ENCODE measurements at places on chromosomes 4 and X.

DNA sequence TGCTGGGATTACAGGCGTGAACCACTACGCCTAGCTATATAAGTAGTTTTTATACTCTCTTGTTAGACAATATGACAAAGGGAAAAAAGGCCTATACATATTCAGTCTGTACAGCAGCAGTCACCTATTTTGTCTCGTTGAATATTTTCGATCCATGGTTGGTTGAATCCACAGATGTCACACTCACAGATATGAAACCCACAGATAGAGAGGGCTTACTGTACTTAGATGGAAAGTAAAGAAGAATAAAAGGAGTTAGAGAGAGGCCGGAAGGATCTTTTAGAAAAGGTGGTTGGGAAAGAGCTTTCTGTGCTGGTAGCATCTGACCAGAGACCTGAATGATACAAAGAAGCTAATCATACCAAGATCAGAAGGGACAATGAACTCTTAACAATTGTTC is 38.3 kb upstream of the SPINK2 start:
- DNase-seq = no peak

- no peak for DNase-seq
Measured at GRCh38 chr4:165592386-165592785, 213.6 kb downstream of the CPE start.

GRCh38 chr4:142416711-142417275 is 429.3 kb downstream of the INPP4B start:
- DNase-seq = peak; percentile 22

GRCh38 chrX:48540028-48540375 is 488 bp downstream of the TBC1D25 start:
- DNase-seq = peak; percentile 72

DNA sequence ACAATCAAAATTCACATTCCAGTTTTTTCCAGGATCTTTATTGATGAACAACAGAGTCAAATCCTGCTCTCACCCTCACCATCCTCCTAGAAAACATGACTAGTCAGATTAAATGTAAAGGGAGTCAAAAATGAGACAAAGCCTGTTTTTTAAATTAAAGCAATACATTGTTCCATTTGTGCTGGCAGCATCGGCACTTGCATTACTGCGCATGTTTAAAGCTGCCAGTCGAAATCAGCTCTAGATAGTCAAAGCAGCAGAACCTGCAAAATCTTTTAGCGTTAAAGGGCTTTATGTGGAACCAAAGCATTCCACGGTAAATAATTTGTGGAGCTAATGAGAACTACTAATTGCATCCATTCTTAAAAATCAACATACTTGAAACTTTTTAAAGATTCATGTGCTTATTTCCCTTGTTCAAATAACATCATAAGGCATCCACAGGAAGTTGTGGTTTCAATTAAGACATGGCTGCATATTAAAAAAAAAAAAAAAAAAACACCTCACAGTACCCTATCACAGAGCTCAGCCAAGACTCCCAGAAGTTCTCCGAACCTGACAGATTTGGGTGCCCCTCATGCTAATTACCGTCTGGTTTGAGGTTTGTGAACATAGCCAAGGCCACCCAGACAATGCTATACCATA is 82.2 kb downstream of the SH3KBP1 start:
- no peak for DNase-seq

GRCh38 chrX:68723491-68724155 is 76.2 kb downstream of the STARD8 start:
- DNase-seq = no peak

GRCh38 chr4:6811165-6811564 is 28.6 kb downstream of the KIAA0232 start:
- no peak for DNase-seq

DNA sequence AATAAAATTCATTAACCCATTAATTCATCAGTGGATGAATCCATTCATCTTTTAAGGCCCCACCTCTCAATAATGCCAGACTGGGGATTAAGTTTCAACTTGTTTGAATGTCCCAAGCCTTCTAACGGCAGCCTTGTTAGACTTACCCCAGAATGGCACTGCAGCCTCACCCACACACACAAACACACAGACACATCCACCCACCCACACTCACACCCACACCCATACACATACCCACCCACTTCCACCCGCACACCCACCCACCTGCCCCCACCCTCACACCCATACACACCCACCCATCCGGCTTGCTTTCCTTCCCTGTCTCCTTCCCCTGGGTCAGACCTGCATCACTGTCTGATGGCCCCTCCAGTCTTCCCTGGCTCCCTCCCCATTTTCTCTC is 102.6 kb downstream of the ARHGAP10 start:
- DNase-seq = no peak

- DNase-seq = no peak
Measured at GRCh38 chrX:84363051-84363450, 139.2 kb downstream of the HDX start.

- no peak for DNase-seq
Measured at GRCh38 chrX:148459343-148459742, 41.1 kb upstream of the AFF2 start.

- no peak for DNase-seq
Measured at GRCh38 chr4:78250500-78250899, 193.4 kb downstream of the FRAS1 start.

DNA sequence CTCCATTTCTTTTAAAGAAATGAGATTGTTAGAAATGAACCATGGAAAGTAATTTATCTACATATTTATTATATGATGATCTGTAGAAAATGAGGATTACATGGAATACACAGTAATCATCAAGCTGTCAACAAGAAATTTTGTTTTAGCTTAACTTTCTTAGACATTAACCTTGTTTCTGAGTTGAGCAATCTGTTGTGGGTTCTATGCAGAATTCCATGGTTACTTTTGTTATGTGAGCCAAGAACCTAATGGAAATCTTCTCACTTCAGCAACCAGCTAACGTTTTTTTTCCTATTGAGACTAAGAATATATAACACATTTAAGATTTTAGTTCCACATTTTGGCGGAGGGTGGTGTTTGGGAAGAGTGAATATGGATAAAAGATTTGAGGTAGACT is 136.1 kb upstream of the SLC4A4 start:
- no peak for DNase-seq

DNA sequence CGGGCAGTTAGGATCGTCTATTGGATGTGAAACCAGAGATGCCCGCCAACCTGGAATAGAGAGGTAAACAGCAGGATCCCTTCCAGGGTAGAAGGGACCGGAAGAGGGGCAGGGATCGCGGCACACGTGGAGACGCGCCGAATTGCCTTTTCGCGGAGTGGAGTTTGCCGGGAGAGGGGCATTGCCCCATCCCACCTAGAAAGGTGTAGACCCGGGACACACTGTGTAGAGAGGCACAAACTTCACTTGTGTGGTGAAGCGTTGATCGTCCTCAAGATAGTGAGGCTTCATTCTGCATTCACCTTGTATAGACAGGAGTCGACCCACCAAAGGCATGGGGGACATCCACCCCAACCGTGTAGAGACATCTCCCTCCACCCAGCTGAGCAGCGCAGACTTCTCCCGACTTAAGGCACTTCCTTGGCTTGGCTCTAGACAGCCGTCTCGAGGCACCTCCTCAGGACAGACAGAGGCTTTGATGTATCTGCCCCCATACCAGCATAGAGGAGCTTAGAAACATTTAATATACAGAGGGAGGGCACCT is 410 bp downstream of the GNL3L start:
- no peak for DNase-seq

DNA sequence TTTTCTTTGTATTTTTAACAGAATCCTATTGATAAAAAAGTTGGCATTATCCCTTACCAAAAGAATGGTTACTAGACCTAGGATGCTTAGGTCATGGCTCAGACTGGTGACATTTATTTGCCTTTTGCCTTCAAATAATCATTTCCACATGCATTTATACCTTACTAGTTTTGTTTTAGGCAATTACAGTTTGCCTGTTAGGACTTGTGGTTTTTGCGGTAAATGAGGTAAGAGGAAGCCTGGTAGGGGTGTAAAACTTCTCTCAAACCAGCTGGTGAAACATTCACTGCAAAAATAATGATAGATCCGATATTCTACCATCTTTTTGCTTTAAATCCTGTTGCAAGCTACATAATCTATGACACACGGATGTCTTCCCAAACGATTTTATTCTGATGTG is 12.1 kb downstream of the LAMP2 start:
- no peak for DNase-seq

DNA sequence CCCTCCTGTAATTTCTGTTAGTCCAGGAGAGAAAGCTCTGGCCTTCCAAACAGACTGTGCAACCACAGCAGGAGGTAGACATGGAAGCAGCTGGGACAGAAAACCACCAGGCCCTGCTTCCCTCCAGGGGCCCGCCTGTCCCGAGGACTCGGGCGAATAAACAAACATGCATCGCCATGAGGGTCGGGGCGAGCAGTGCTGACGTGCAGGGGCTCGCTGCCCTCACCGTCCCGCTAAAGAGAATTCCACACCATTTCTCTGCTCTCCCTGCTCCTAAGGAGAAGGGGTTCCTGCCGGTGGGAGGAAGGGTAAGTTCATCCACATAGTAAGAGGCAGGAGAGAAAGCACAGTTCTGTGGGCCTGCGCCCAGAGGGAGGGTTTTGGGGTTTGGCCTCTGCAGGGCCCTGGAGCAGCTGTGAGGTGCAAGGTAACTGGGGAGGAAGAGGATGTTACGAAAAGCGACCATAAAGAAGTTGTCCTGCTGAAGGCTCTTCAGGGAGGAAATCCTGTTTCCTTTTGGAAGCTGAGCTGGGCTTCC is 54.9 kb downstream of the WFS1 start:
- DNase-seq = no peak

GRCh38 chr4:149801416-149801815 is 14.2 kb downstream of the IQCM start:
- DNase-seq = no peak

GRCh38 chr4:103018391-103019307 is 856 bp downstream of the SLC9B1 start:
- no peak for DNase-seq

DNA sequence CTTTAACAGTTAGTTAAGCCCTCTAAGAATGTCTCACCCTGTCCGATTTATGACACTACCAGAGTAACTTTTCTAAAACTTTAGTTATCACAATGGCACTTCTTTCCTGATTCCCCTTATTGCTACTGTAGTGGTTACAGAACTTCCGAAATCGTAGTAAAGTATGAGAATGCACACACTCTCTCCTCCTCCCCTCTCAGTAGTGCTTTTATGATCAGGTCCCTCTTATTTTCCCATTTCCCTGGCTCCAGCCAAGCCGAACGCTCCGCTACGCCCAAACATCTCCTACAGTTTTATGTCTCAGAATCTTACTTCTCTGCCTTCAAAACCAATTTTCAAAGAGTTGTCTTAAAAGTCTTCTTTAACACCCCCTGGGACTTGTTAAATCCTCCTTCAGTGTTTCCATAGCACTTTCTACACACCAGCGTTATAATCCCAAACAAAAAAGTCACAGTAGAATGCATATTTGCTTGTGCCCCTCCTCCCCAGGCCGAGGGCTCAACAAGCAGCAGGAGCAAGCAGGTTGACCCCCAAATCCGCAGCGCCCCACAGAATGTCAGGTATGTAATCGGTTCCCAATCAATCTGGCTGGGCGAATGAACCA is 671 bp downstream of the HPF1 start:
- no peak for DNase-seq

- no peak for DNase-seq
Measured at GRCh38 chr4:8240211-8241041, 29.1 kb upstream of the HTRA3 start.

DNA sequence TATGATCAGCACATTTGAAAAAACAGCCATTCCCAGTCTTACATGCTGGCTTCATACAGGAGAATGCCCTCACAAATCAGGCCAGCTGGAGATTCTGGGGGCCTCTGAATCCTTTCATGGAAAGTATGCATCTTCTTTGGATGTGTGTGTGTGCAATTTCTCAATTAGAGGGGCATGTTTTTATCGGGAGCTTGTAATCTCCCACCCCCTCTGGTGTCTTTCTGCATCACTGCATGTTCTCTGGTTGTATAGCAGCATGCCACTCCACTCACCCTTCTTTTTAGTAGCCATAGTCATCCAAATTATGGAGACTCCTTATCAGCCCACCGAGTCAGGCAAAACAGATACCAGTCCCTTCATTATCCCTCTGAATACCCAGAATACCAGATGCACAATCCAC is 282.2 kb upstream of the SLIT2 start:
- DNase-seq = no peak

DNA sequence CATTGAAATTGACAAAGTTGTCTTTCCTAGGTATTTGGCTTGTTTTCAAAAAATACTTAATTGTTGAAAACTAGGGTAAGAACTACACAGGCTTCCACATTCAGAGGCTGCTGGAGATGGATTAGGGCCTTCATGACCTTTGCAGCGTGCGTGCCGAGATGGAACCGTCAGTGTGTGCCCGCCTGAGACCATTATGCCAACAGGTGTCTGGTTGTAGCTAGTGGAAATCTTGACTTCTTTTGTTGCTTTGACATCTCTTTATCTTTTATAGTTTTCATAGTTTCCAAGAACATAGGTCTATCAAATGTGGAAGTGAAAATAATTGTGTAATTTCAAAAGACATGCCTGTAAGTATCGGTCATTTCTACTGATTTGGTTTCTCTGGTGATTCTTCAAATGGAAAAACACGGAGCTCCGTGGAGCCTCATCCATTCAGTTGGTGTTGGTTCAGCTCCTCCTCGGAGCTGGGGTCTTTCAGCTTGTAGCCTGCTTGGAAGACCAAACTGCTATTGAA is 38.9 kb upstream of the CLCN4 start:
- DNase-seq = no peak

DNA sequence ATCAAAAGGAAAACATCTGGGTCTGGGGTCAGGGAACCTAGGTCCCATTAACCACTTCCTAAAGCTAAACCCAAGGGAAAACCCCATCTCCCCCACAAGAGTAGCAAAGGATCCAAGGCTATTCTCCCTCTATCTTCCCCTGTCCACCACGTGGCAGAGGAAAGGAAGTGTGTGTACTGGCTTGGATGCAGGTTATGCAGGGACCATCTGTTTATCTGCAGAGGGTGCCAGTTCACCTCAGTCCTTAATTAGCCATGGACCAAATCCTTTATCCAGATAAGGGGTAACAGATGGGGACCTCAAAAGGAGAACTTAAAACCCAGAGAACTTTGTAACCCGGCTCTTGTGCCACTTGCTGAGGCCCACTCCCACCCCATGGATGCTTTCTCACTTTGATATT is 135.3 kb downstream of the ZNF518B start:
- DNase-seq = no peak

GRCh38 chr4:170776983-170777382 is 687.2 kb upstream of the AADAT start:
- no peak for DNase-seq

DNA sequence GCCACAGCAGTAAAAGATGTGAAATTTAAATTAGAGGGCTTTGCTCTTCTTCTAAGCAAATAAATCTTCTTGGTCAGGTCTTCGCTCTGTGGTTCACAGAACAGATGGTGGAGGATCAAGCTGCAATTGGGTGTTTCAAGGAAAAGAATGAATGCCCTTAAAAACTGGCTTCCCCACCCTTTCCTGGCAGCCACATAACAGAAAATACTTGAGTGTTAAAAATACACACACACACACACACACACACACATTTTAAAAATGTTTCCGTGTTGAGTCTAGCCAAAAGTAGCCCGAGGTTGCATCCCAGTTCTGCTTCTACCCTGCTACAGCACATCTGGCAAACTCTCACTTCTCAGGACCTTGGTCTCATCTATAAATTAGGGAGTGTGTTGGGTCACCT is 56.7 kb upstream of the FGFBP2 start:
- no peak for DNase-seq
